Heart left ventricle (tissue), 16 donors: ENCODE measurements at places on chromosomes 16 and 17. TPM values are rescaled to one million over a fixed set of nuclear protein-coding genes. Genes with fewer than 3 reads are reported as not detected.

GRCh38 chr16:7653746-7654461 is 321.3 kb downstream of the RBFOX1 start:
- no peak for DNase-seq

DNA sequence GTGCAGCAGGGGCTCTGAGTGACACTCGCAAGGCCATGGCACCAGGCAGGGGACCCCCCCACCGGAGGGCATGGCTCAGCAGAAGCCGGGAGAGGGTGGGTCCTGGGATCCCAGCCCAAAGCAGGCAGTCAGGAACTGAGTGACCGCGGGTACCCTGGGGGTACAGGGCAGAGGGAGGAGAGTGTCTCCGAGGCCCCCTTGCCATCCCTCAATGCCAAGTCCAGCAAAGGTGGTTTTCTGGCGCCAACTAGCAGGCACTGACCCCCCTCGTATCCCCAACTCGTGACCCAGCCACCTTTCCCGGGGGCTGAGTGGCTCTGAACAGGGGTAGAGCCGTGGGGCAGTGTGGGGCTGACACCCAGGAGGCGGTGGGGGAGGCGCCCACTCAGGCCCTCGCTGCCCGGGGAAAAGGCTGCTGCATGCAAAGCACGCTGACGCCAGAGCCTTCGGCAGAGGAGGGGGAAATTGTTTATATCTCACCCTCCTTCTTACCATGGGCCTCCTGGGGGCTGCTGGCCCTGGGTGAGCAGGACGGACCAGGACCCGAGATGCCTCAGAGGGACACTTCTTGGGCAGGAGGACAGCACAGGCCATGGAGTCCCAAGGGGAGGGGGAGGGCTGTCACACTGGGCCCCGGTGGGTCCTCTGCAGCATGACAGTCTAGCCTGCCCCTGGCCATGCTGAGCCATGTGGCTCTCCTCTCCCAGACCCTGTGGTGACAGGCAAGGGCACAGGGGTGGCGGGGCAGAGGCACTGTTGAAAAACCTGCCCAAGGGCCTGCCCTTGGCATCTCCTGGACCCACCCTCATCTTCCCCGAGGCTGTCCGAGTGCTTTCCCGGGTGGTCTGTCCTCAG is 14.6 kb upstream of the ENPP7 start:
- no peak for DNase-seq

DNA sequence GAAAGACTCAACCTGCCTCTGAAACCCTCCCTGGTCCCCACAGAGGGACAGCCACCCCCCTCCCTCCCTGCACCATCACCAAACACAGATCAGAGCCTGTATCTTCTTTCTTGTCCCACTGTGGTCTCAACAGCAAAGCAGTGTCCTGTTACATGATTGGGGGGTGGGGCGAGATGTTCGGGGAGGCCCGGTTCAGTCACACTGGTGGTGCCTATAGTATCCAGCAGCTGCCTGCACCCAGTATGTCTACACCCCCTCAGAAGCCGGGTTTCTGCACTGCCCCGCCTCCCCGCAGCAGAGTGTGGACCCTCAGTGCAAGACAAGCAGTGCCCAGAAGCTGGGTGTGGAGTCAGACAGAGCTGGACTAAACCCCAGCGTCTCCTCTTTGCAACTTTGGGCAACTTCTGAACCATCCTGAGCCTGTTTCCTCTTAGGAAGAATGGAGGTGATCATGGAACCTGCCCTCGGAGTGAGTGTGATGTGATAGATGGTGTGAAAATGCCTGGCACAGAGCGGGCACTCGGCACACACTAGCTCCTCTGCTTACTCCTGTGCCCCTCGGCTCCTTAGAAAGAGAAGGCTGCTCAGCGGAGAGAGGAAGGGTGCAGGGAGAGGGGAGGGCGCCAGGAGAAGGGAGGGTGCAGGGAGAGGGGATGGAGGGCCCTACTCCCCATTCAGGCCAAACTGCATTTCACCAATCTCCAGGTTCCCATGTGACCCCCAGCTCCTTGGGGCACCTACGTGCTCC is 84.0 kb upstream of the TNRC6C start:
- no peak for DNase-seq

DNA sequence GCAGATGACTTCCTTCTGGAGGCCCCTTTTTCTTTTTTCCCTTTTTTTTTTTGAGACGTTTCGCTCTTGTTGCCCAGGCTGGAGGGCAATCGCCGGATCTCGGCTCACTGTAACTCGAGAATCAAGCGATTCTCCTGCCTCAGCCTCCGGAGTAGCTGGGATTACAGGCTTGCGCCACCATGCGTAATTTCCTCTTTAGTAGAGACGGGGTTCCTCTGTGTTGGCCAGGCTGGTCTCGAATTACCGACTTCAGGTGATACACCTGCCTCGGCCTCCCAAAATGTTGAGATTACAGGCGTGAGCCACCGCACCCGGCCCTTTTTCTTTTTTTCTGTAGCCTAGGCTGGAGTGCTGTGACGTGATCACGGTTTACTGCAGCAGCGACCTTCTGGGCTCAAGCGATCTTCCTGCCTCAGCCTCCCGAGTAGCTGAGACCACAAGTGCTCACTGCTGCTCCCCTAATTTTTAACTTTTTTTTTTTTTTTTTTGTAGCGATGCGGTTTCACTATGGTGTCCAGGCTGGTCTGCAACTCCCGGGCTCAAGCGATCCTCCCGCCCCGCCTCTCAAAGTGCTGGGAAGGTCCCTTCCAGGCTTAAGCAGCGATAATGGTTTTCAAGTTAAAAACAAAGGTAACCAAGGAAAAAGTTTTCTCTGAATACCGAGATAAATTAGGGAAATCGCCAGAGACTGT is 956 bp upstream of the IST1 start:
- DNase-seq, result peak; percentile 49

GRCh38 chr16:77225182-77225581 is 26.0 kb downstream of the SYCE1L start:
- DNase-seq, result no peak

DNA sequence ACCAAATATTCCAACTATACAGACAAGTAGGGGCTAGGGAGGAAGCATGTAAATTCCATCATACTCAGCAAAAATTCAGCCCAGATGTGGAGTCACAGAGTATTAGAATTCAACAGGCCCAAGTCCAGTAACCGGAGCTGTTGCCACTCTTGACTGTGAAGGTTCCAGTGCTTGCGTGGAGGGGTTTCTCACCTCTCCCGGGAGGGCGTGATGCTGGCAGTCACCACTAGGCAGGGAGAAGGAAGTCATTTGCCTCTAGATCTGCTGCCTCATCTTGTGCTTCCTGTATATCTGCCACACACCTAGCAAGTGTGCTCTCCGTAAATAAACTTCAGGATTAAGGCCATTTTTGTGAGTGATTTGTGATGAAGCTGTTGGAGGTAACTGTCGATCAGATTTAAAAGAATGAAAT is 1.0 kb upstream of the CKLF start:
- no peak for DNase-seq

DNA sequence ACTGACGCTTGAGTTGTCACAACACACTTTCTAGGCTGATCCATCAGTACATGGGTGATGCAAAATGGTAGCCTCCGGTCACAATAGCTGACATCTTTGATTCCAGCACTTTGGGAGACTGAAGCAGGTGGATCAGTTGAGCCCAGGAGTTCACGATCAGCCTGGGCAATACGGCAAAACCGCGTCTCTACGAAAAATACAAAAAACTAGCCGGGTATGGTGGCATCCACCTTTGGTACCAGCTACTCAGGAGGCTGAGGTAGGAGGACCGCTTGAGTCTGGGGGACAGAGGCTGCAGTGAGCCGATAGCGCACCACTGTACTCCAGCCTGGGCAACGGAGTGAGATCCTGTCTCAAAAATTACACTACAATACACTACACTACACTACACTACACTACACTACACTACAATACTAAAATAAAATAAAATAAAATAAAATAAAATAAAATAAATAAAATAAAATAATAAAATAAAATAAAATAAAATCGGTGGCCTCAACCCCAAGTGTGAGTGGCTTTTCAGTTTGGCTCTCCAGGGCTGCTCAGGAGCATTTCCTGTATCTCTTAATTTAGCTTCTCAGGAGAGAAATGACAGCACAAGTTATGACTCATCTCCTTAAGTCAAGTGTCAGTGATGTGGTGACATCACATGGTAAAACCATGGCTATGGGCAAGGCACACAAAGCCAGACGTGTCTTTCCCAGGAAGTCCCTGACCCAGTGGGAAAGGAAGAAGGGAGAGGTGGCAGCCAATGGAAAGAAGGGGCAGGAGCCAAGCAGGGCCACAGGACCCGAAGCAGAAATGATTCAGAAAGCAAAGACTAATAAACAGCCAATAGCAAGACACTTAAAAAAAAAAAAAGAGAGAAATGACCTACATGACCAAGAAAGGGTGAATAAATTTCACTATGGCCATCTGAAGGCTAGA is 75.3 kb upstream of the TBC1D3K start:
- DNase-seq, result no peak

DNA sequence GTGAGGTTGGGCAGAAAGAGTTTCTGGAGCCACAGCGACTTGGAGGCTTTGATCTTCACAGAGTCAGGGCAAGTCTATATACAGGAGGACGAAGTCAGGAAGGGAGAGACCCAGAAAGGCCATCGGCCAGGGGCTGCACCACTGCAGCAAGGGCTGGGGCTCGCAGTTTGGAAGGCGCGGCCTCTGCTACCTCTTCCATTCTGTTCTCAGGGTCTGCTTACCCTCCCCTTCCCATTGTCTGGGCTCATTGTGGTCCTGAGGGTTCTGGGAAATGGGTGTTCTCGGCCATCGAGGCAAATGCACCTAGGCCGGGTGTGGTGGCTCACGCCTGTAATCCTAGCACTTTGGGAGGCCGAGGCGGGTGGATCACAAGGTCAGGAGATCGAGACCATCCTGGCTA is 16.0 kb downstream of the ST6GALNAC1 start:
- no peak for DNase-seq

- DNase-seq, result no peak
Observed at GRCh38 chr17:42286411-42287221, 1.7 kb upstream of the STAT5A start.

GRCh38 chr17:81398832-81399411 is 3.7 kb downstream of the BAHCC1 start:
- no peak for DNase-seq

DNA sequence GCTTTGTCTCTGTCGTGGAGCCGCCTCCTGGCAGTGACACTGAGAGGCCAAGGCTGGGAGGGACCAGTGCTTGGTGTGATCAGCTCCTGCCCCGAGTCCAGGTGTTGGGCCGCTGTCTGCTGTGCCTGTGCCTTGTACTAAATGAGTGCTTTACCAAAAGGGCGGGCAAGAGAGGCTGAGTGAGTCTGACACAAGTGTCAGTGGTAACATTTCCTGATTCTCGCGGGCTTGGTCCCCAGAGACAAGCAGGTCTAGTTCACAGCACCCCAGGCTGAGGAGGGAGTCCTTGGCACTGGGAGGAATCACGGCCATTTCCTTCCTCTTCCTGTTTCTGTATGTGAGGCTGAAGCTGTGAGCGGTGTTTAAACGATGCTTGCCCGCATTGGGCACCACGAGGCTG is 30.2 kb downstream of the PLD6 start:
- peak; percentile 47 for DNase-seq

GRCh38 chr16:86511317-86512161 is 1.2 kb downstream of the FOXF1 start:
- DNase-seq, result peak; percentile 48

GRCh38 chr17:32385121-32385520 is 35.2 kb downstream of the ZNF207 start:
- no peak for DNase-seq

GRCh38 chr16:20300312-20301097 is 26.8 kb downstream of the GP2 start:
- DNase-seq, result no peak

- DNase-seq, result no peak
Observed at GRCh38 chr17:55308613-55309391, 44.0 kb downstream of the HLF start.

GRCh38 chr16:81920498-81920897 is 90.8 kb downstream of the SDR42E1 start:
- no peak for DNase-seq

DNA sequence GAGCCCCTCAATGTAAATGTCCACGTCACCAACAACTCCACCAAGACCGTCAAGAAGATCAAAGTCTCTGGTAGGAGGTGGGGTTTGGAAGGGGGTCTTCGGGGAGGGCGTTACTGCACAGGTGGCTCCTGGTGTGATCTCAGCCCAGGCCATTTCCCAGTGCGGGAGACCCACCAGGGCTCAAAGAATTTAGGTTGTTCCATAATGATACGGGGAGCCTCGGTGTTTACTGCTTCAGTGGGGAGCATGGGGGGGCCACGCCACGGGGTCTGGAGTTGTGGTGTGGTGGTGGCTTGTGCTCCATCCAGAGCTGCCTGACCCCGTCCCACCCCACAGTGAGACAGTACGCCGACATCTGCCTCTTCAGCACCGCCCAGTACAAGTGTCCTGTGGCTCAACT is 7.8 kb downstream of the ARRB2 start:
- DNase-seq, result no peak

DNA sequence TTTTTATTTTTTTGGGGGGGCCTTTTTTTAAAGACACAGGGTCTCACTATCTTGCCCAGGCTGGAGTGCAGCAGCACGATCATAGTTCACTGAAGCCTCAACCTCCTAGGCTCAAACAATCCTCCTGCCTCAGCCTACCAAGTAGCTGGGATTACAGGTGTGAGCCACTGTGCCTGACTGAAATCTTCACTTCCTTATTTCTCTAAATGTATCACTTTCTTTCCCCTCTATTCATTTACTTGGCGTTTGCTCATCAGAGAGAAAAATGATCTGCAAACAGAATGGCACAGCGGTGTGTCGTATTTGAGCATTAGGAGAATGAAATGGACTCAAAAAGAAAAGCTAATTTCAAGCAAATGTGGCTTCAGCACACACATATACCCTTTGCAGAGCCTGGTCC is 44.3 kb upstream of the CDH5 start:
- no peak for DNase-seq

DNA sequence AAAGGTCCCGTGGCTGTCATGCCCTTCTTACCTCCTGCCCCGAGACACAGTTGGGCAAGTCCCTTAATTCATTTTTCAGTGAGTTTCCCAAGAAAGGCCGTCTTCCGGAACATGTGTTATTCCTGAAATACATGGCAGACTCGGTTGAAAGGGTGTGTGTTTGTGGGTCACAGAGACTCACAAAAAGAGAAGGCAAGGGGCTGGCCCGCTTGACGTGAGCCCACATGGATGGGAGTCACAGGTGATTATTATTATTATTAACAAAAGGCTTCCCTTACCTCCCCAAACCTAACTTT is 34.1 kb upstream of the CCR7 start:
- no peak for DNase-seq

DNA sequence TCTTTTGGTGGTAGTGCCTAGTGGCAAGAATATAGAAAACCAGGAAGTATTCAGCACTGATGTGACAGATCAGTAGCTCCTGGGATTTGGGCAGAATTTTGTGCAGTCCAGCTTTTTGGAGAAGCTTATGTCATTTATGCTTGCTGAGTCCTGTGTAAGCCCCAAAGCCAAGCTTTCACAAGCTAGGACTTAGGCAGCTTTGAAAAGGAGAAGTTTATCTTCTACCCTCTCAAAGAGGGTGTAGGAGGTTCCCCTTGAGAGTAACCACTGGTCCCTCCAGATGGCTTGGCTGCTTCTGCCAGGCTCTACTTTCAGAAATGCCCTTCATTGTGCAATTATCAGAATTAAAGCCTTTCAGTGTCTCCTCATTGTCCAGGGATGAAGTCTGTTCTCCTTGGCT is 78.8 kb downstream of the CES1 start:
- DNase-seq, result no peak

- DNase-seq, result no peak
Observed at GRCh38 chr16:89522287-89522686, 14.1 kb downstream of the SPG7 start.

SEC14L5 gene
- 5.7 TPM for total RNA-seq

CDK5R1 gene
- 1.8 TPM for total RNA-seq

PABPN1L gene
- not detected for total RNA-seq

ARL5C gene
- not detected for total RNA-seq

MT1G gene
- total RNA-seq, result not detected

GH1 gene
- not detected for total RNA-seq

CCL14 gene
- 9.1 TPM for total RNA-seq

GINS2 gene
- 0.19 TPM for total RNA-seq

CCL17 gene
- total RNA-seq, result 4.0 TPM

ACSM2A gene
- not detected for total RNA-seq
